ENCODE measurements at places on chromosomes 6 and 20.

DNA sequence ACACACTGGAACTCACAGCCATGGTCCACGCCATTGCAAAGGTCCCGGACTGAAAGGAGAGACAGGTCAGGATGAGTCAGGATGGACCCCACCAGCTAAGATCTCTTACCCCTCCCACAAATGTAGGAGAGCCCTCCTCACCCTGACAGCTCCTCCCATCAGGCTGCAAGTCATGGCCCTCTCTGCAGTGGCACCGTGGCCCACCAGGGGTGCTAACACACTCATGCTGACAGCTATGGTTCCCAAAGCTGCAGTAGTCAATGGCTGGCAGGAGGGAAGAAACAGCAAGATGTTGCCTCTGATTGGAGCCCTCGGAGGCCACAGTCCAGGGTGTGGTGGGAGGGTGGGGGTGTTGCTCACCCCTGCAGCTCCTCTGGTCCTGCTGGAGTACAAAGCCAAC lies 5.7 kb upstream of the RBPJL start:
- DNase-seq, result no peak

DNA sequence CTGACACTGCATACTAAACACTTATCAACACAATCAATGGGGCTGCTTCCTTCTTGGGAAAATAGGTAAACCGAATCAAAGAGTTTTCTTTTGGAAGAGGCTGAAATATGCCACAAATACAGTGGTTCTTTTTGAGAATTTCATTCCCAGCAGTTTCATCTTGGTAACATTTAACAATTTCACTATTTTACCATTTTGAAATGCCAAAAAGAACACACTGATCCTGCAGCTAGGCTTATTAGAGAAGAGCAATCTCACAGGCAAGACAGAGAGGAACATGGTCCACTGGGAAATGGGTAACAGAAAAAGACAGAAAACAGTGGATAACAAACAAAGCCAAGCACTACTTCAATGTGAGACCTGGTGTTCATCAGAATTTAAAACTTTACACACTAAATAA lies 2.5 kb downstream of the CNR1 start:
- no peak for DNase-seq

GRCh38 chr6:35253249-35253648 lies 6.3 kb upstream of the ZNF76 start:
- no peak for DNase-seq

- DNase-seq, result no peak
Measured at GRCh38 chr6:119303164-119303887, 46.2 kb downstream of the MAN1A1 start.

- DNase-seq, result peak; percentile 64
Measured at GRCh38 chr6:37103169-37104039, 66.5 kb upstream of the PIM1 start.

GRCh38 chr20:52533401-52533800 lies 341.8 kb upstream of the ZFP64 start:
- DNase-seq, result no peak

- DNase-seq, result no peak
Measured at GRCh38 chr6:161498359-161498758, 224.5 kb upstream of the AGPAT4 start.

GRCh38 chr6:74166849-74167248 lies 470.8 kb downstream of the CD109 start:
- no peak for DNase-seq

DNA sequence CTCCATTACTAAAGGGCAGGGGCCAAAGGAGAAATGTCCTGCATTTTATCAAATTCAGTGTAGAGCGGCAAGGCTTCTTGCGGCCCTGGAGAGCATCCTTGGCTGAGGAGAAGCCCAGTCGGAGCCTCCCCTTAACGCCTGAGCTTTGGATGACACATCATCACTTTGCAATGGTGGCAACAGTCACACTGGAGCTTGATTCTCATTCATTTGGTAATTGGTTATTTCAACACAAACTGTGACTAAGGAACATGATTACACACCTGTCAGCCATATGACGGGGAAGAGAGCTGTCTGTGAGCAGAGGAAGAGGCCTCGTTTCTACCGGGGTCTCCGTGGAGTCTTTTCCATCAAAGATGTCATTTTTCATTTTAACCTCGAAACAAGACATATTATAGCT lies 81.4 kb downstream of the SOBP start:
- DNase-seq, result no peak

All from ovary (tissue), 10 donors.